Activated CD4-positive, alpha-beta T cell treated with anti-CD3 and anti-CD28 coated beads, Interleukin-2, amount 50 U/mL, for 4 hours (primary cell): ENCODE measurements at places on chromosomes 7 and 10.

DNA sequence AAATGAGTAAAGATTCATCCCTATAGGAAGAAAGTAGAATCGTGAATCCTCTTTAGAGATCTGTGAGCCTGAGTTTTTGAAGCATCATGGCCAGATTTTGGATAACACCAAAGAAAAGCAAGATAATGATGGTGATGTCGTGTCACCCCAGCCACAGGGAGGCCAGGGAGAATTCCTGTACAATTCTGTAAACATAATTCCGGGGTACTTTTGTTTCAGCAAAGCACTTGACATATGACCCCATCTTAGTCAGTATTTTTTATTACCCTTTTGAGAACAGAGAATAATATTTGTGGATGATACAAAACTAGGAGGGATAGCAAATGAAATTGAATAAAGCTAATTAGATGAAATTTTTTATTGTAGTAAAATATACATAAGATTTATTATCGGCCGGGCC, 33.8 kb downstream of the NACAD start:
- no peak for DNase-seq

DNA sequence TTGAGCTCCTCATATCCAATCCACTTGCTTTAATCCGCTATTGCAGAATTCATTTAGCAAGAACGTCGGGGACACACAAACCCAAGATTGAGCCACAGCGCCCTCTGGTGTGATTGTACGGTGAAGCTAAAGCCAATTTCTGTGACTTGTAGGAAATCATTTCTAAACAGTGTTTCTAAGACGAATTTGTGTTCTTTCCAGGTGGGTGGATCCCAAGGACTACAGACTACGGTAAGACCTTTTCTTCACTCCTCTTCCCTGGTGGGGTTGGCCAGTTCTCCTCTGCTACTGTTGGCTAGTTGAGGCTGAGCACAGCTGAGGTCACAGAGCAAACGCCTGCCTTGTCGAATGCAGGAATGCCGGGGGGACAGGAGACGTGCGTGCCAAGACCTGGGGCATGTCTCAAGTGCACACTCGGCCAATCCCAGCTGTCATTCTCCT, 5.2 kb downstream of the DMBT1 start:
- DNase-seq = peak; percentile 65

- no peak for DNase-seq
These were observed 582.3 kb upstream of the CNTNAP2 start for GRCh38 chr7:145534301-145534700.

DNA sequence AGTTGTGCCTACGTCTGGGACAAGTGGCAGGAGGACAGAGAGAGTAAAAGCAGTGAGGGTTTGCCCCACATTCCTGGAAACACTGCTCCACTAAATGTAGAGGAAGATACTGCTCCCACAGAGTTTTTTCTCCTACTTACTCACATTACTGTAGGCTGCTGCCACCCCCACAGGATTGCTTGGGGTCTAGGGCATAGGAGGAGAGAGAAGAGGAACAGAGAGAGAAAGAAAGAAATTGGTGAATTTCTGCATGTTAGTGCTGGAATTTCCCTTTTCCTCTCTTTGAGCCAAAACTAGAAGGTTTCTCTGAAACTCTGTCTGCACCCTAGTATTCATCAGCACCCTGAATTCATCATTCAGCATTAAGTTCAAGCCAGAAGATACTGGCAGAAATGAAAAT, 397.9 kb downstream of the INHBA start:
- no peak for DNase-seq

DNA sequence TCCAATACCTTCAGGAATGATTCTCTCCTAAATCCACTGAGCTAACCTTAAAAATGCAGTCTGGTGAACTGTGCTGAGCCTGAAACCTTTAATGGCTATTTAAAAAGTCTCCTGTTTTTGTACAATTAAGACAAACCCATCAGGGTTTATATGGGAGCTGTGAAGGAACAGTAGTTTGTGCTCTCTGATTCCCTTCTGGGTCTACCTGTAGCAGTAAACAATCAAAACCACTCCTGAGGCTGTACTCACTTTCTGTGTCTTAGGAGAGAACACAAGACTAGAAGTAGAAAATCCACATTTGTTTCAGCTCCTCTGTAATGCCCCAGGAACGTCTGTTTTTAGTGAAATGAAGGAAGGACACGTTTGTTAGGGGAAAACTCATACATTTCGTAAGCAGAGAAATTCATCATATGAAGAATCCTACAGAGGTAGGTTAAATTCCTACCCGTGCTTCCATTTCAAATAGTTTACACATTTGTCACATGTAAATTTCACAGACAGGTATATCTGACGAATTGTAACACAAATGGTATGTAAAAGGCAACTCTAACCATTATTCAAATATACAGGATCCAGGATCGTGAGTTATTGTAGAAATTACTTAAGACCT, 2.6 kb downstream of the CUX1 start:
- no peak for DNase-seq

DNA sequence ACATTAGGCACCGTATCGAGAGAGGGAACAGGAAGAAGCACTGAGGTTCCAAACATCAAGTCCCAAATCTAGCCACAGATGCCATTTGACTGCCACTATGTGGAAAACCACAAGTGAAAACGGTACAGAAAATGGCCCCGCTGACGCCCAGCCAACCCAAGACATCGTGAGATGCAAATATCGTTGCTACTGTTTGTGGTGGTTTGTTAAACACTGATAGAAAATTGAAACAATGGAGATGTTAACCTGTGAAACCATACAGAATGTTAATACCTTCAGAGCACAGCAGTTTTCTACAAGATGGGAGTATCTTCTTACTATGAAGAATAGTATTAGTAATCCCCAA, 152.4 kb upstream of the LRRTM3 start:
- no peak for DNase-seq

- no peak for DNase-seq
These were observed 449.4 kb downstream of the TNS3 start for GRCh38 chr7:47132471-47132870.

- no peak for DNase-seq
These were observed 14.4 kb downstream of the DENND2A start for GRCh38 chr7:140625908-140626868.

GRCh38 chr7:116591202-116592040, 66.6 kb downstream of the CAV1 start:
- DNase-seq = no peak
